ENCODE measurements at places on chromosomes 2 and 18.

- DNase-seq, result peak; percentile 42
These were observed 21.2 kb downstream of the QPCT start for GRCh38 chr2:37365669-37366068.

GRCh38 chr2:190202604-190203003 is 117.0 kb downstream of the HIBCH start:
- no peak for DNase-seq

GRCh38 chr18:41466436-41467160 is 488.4 kb upstream of the PIK3C3 start:
- no peak for DNase-seq

- no peak for DNase-seq
These were observed 30.3 kb downstream of the GCFC2 start for GRCh38 chr2:75680402-75680801.

DNA sequence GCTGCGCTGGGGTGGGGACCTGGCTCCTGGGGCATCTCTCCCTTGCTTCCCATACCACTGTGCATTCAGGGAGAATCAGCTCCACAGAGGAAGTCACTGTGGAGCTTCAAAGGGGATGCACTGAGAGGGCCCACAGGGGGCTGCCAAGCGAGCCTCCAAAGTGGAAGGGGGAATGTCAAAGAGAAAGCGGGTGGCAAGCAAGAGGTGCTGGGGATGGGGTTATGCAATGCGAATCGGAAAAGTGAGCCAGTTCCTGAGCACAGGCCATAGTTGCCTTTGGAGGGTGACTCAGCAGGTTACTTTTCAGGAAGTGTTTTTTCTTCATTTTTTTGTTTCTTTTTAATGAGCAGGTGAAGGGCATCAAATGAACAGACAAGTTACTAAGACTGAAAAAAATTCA is 17.6 kb downstream of the PMAIP1 start:
- DNase-seq, result peak; percentile 54

DNA sequence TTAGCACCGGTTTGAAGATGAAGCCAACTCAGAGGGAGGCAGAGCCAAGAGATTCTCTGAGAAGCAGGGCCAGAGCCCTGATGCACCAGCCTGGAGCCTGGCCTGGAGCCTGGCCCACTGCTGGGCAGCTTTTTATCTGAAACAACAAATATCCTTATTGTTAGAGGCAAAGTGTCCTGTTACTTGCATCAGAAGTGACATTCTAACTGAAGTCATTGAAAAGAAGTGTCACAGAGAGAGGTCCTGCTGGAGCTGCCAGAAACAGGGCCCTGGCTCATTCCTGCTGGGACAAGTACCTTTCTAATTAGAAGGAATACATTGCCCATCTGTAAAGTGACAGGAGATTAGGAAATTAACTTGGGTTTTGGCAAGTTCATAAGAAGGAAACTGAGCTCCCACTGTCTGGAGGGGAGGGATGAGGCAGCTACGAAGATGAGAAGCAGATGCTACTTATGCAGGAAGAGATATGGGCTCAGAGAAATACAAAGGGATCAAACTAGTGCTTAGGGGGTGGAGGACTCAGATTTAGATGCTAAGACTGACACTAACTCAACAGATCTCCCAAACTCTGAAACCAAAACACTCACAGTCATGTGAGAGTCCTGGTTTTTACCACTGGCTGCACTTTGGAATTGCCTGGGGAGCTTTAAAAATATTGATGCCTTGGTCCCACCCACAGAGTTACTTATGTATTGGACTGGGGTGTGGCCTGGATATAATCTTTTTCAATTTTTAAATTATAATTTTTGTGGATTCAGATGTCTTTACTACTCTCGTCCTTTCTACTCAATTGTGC is 11.0 kb upstream of the HK2 start:
- DNase-seq, result no peak

GRCh38 chr2:47025969-47026610 is 110.5 kb upstream of the MCFD2 start:
- no peak for DNase-seq

- no peak for DNase-seq
These were observed 19.8 kb downstream of the MAP4K4 start for GRCh38 chr2:101717071-101717845.

- no peak for DNase-seq
These were observed 131.6 kb downstream of the VAPA start for GRCh38 chr18:10045296-10045891.

- DNase-seq, result peak; percentile 61
These were observed 89.2 kb downstream of the NFATC1 start for GRCh38 chr18:79484661-79485621.
